ENCODE measurements at places on chromosomes 16 and 17.

- DNase-seq, result no peak
Observed at GRCh38 chr16:20111143-20111542, 37.5 kb upstream of the GPR139 start.

DNA sequence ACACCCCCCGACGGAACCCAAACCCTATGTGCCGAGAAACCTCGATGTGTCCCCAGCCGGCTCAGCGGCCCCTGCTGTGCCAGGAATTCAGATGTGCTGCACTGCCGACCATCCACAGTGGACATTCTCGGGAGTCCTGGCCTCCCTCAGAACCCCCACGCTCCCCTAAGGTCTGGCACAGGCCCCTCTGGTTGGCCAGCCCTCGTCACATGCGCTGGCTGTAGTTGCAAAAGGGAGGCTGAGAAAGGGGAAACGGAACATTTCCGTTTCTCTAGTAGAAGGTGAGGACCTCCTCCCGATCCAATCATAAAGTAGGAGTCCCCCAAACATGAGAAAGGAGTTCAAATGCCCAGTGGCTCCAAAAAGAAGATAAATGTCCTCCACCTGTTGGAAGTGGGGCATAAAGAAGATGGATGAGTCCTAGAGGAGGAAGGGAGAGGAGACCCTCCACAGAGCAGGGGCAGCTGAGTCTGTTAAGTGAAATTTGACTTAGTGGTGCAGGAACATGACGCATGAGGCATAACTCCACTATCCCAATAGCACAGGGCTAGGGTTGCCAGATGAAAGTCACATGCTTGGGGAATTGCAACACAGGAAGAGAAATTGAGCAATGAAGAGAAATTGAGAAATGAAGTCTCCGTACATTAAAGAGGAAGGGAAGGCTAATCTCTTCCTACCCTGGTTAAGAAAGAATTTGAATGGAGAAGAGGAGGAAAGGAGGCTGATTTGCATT is 49.3 kb upstream of the WSB1 start:
- DNase-seq, result no peak

DNA sequence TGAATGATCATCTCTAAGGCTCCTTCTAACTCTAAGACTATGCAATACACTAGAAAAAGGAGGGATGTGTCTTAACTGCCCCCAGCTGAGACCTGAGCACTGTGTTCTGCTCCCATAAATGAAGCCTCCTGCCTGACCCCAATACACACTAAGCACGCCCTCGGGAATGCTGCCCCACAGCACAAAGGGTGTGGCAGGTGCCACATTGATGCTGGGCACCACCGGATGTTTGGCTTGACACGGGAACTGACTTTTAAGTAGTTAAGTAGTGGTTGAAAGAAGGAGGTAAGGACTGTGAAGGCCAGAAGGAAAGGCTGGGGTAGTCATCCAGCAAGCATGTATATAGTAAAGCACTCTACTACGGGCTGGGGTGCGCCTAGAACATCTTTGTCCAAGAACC is 4.0 kb downstream of the GSDMA start:
- DNase-seq, result no peak

- DNase-seq, result no peak
Observed at GRCh38 chr17:64130559-64131001, 636 bp upstream of the ERN1 start.

DNA sequence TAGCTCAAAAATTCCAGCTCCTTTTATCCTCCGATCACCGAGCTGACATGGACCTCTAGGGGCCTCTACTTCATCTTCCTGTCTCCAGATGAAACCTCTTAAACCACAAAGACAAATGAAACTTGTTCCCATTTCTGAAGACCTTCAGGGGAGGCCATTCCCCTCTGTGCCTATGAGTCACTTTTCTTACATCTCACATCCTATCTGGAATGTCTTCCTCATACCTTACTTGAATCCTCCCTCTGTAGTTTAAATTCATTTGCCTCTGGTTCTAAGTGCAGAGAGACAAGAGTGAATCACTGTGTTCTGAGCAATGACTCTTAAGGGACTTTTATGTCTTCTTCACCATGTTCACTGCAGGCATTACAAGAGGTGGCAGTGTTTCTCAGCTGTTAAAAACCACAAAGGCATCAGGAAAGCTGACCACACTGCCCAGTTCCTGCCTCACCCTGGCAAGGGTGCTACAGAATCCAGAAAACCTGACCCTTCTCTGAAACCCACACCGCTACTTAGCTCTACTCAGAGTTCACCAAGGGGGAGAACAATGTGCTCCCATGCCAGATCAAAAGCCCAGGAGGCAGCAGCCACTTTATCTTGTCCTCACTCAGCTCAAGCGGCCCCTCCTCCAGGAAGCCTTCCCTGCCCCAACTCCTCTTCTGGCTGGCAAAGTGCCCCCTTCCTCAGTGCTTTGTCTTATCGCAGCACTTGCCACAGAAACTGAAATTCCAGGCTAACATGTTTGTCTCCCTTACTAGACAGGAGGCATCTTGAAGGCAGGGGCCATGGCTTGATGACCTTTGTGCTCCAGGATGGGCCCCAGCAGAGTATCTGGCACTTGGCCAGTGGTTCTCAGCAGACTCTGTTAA is 6.4 kb downstream of the CUEDC1 start:
- DNase-seq, result no peak

- no peak for DNase-seq
Observed at GRCh38 chr17:11240841-11241610, at the start of gene SHISA6. TSS of gene SHISA6 (plus strand) at chr17:11241213.

GRCh38 chr16:987906-988305 is 6.3 kb downstream of the SOX8 start:
- no peak for DNase-seq

DNA sequence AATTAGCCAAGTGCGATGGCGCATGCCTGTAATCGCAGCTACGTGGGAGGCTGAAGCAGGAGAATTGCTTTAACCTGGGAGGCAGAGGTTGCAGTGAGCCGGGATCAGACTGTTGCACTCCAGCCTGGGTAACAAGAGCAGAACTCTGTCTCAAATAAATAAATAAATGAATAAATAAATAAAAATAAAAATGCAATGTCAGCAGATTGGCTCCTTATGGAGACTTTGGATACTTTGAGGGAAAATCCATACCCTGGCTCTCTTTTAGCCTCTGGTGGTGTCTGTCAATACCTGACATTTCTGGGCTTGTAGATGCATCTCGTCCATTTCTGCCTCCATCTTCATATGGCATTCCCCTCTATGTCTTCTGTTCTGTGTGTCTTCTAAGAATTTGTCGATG is 66.7 kb downstream of the RBFOX1 start:
- no peak for DNase-seq

- DNase-seq, result no peak
Observed at GRCh38 chr17:869567-870525, 87.7 kb downstream of the MRM3 start.

GRCh38 chr17:78507526-78507925 is 69.7 kb downstream of the DNAH17 start:
- DNase-seq, result no peak

- DNase-seq, result no peak
Observed at GRCh38 chr17:562174-562573, 152.5 kb downstream of the VPS53 start.

- no peak for DNase-seq
Observed at GRCh38 chr16:50497592-50497991, 50.6 kb upstream of the NKD1 start.

- no peak for DNase-seq
Observed at GRCh38 chr17:55734128-55734781, 11.6 kb upstream of the TMEM100 start.

GRCh38 chr16:82653550-82654511 is 27.1 kb downstream of the CDH13 start:
- DNase-seq, result no peak

DNA sequence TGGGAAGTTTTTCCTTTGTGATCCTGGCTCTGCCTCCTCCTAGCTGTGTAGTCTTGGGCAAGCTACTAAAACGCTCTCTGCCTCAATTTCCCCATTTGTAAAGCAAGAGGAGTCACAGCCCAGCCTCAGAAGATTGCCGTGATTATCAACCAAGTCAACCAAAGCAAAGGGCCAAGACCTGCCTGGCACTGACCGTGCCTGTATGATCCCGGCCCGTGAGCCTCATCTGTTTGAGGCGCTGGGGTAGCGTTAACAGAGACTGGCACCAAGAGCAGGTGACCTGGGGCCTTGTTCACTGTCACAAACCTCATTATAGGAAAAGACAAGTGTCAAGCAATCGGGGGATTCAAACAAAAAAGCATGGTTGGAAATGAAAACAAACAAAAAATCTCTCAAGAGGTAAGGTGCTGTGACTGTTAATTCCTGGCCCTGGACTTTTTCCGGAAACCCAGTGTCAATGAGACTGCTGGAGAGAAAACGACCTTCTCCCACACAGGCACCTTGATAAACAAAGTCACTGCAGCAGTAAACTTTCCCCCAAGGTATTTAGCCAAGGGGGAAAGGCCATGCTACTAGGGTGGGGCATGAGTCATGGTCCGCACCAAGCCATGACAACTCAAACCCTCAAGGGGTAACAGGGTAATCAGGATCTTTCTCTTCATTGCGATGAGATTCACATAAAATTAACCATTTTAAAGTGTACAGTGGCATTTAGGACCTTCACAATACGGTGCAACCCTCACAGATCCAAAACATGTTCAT is 5.4 kb downstream of the MEAK7 start:
- DNase-seq, result no peak

DNA sequence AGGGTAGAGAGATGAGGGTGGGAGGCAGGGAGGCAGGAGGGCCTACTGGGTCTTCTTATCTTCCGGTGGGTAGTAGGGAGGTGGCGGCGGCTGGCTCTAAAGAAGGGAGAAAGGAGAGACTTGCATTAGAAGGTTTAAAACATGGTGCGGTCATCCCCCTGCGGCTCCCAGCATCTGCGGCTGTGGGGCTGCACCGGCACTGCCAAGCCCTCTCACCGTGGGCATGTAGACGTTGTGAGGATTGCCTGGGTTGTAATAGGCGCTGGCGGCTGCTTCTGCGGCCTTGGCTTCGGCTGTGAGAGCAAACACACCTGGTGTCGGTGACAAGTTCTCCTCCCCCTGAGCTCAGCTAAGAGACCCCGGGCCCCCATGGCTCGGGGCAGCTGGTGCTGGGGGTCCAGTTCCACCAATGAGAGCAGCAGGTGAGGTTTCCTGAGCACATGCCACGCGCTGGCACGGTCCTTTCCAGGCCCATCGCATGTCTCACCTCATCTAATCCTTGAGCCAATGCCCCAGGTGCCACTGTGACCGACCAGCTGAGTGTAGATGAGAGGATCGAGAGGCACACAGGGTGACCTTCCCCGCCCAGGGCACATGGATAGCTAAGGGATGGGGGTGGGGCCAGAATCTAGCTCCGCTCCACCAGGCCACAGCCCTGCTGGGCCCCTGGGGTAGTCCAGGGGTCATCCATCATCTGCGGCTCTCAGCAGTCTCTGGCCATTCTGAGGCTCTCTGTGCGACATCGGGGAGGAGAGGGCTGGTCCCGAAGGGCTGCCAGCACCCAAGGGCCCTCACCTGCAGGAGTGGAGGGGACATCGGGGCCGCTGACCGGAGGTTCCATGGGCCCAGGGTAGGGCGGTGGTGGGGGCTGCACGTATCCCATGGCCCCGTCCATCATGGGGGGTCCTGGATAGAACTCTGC is 2.7 kb upstream of the UNC13D start:
- no peak for DNase-seq

- no peak for DNase-seq
Observed at GRCh38 chr16:2270070-2270462, 2.1 kb upstream of the RNPS1 start.

DNA sequence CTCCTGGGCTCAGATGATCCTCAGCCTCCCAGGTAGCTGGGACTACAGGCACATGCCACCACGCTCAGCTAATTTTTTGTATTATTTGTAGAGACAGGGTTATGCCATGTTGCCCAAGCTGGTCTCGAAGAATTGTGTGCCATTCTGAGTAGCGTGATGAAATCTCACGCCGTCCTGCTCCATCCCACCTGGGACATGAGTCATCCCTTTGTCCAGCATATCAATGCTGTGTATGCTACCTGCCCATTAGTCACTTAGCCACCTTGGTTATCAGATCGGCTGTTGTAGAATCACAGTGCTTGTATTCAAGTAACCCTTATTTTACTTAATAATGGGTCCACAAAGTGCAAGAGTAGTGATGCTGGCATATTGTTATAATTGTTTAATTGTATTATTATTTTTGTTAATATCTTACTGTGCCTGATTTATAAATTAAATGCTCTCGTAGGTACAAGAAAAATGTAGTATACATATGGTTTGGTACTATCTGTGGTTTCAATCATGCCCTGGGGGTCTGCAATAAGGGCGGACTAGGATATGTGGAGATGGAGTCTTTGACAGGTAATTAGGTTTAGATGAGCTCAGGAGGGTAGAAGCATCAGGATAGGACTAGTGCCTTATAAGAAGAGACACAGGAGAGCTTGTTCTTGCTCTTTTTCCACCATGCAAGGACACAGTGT is 26.6 kb upstream of the SLC13A2 start:
- DNase-seq, result no peak

GRCh38 chr16:80197741-80198201 is 343.0 kb upstream of the DYNLRB2 start:
- no peak for DNase-seq

DNA sequence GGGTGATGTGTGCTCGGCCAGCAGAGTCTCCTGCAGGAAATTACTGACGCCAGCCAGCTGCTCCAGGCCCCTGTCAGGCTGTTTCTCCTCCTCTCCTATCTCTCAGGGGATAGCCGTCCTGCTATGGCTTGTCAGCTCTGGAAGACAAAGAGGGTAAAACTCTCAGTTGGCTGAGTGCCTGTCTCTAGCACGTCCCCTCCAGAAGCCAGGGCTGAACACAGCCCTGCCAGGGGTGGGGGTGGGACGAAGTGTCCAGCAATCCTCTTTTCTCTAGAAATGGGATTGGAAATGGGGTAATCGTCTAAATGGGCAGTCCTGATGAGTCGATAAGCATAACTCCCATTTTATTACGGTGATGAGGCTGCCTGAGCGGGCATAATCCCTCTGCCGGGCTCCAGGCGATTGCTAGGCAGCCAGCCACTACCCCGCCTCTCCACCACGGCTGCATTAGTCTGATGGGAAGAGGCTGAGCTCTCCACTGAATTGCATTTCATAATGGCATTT is 89.1 kb upstream of the GNAO1 start:
- DNase-seq, result no peak

GRCh38 chr17:75289832-75290337 is 652 bp upstream of the SLC25A19 start:
- peak; percentile 32 for DNase-seq

GRCh38 chr17:72407336-72407909 is 286.6 kb downstream of the SOX9 start:
- DNase-seq, result no peak

DNA sequence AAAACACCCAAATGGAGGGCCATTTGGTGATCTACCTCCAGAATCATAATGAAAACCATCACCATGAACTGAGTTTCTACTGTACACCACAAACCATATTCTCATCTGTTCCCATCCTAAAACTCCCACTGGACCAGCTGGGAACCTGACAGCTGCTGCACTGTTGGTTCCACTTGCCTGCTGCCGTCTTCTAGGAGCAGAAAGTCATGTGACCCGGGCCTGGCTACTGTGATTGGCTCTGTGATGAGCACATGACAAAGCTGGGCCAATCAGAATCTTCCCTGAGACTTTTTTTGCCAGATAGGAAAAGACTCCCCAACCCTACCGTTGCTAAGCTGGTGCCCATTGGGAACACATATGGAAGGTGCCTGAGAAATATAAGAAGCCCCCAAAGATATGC is 264.2 kb downstream of the MRTFB start:
- DNase-seq, result no peak
